Stomach (tissue), 19 donors: ENCODE measurements at places on chromosomes 2 and 18. TPM values are rescaled to one million over a fixed set of nuclear protein-coding genes. Genes with fewer than 3 reads are reported as not detected.

DNA sequence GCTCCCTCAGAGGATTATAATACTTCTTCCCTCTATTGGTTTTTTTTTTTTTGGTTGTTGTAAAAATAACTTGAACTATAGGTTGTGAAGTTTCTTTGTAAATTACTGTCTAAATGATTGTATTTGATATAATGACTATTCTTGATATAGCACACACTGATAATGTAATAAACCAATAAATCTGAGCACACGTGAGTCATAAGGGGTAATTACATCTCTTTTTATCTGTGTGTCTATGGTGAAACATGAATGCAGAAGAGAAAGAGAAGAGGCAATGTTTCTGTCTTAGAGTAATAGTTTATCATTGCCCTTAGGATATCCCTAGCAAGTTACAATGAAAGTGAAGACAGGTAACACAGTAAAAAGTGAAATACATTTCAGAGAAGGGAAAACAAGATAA, 64.1 kb upstream of the RAPGEF4 start:
- H3K4me3 ChIP-seq = no peak overlapping the region
- DNase-seq = no peak
- H3K27ac ChIP-seq = no peak overlapping the region
- H3K4me1 ChIP-seq = no peaks in the 10 kb centered on the region
- H3K36me3 ChIP-seq = no peaks in the 10 kb centered on the region
- H3K27me3 ChIP-seq = no peaks in the 10 kb centered on the region

DNA sequence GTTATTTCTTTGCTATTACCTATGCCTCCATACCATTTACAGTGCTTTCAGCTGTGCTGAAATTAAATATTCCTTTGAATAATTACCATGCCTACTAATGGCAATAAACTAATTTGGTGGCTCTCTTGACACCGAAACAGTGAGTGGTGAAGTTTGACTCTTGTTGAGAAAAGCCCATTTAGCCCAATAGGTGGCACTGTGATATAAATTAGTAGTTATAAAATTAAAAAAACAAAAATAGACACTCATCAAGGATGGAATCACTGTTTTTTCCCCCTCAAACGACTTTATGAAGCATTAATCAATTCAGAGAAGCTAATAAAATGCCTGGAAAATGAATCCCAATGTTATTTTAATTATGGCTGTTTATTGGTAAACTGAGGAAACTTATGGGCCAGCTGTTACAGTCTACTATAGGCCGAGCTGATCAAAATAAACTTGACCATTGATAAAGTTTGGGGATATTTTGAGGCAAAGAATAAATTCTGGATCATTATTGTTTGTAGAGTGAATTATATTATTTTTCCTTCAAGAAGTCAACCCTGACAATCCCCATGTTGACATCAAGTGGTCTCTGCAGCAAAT, 339.6 kb downstream of the TRIB2 start:
- H3K27me3 ChIP-seq = no peaks in the 10 kb centered on the region
- H3K27ac ChIP-seq = no peak overlapping the region
- DNase-seq = peak; percentile 40
- H3K36me3 ChIP-seq = no peaks in the 10 kb centered on the region
- H3K4me1 ChIP-seq = no peaks in the 10 kb centered on the region
- no peak overlapping the region for H3K4me3 ChIP-seq

DNA sequence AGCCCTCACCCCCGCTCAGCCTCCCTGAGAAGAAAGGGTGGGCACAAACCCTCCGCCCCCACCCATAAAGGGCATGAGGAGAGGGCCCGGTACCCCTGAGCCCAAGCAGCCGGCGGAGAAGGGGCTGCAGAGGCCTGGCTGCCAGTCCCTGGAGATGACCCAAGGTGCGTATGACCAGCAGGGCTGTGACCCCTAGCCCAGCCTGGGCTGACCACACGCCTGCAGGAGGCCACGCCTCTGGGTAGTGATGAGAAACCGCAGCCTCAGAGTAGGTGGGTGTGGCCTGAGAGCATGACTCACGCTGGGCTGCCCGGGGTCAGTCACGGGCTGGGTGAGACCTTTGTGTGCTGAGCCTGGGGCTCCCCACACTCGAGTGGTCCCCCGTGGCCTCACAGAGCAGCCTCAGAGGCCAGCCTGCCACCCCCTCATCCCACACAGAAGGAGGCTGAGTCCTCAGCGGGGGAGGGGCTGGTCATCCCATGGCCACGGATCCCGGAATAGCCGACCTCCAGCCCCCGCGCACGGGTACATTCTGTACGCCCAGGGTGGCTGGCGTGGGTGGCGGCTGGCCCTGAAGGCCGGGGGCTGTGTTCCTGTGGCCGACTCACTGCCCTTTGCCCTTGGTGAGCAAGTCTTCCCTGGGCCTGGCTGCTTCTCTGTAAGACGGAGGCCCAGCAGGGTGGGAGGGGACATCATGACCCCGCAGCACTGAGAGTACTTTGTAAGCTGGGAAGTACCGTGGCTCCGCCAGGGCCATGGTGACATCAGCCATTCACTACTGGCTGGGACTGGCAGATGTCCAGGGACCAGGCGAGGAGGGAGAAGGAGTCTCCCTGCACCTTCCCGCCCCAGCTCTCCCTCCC, 110.8 kb upstream of the OTOS start:
- no peaks in the 10 kb centered on the region for H3K27me3 ChIP-seq
- H3K36me3 ChIP-seq = no peaks in the 10 kb centered on the region
- H3K4me3 ChIP-seq = no peak overlapping the region
- H3K4me1 ChIP-seq = peaks cover 25% of the 10 kb centered on the region
- DNase-seq = peak; percentile 83

ARHGAP25 gene
- not detected for total RNA-seq

- DNase-seq = no peak
- no peak overlapping the region for H3K27ac ChIP-seq
- no peak overlapping the region for H3K4me3 ChIP-seq
- H3K27me3 ChIP-seq = no peaks in the 10 kb centered on the region
- H3K4me1 ChIP-seq = peaks cover 27% of the 10 kb centered on the region
These were observed 15.5 kb downstream of the ITPRID2 start for GRCh38 chr2:181907057-181907456.

DNA sequence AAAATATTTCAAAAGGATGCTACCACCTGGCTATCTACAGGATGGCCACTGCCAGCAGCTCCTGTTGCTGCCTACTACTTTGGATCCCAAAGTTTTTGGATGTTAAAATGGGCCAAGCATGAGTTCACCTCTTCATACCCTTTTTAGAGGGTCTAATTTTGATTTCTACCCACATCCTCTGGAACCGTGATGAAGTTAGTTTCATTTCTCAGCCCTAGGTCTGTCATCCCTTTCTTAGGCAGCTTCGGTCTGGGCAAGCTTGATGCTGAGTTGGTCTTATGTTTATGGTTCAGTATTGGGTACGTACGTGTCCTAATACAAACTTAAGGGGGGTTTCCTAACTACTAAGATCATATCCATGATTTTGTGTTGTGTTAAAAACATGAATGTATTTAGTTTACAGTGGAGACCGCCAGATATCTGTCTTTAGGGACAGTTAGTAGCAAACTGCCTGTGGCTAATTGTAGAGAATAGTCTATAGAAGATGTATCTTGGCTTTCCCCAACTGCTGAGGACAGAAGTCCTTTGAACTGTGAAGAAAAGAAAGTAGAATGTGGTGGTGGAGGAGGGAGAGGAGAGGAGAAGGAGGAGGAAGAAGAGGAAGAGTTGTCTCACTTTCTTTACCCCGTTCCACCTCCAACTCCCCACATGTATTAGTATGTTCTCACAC, 184.9 kb downstream of the UBE2E3 start:
- DNase-seq = no peak
- no peaks in the 10 kb centered on the region for H3K4me1 ChIP-seq
- no peaks in the 10 kb centered on the region for H3K27me3 ChIP-seq
- H3K4me3 ChIP-seq = no peak overlapping the region
- H3K36me3 ChIP-seq = no peaks in the 10 kb centered on the region
